ENCODE measurements at places on chromosomes 7 and 10.

GRCh38 chr7:73702226-73702625, 17.2 kb downstream of the STX1A start:
- no peak for DNase-seq

DNA sequence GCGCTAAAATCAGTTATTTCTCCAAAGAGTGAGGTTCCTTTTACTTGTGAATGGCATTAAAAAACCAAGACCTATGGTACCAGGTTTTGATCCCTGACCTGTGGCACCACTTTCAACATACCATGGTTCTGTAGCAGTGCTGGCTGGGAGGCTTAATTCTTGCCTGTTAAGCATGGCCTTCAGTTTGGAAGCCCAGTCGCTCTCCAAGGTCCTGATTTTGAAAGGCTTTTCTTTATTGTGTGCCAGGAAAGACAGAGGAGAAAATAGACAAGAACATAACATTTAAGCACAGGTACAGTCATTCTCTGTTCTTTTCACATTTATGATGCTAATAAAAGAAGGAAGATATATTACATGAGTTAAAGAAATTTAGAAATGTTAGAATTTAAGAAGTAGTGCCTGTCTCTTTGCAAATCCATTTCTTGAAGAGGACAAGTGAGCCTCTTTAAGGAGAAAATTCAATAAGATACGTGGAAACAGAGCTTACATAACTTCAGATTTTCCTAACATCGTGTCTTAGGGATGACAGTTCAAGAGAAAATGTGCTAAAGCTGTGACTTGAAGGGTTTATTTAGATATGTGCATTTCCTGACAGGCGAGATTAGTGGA, 357.6 kb downstream of the DPP6 start:
- DNase-seq, result no peak

GRCh38 chr10:80894311-80894791, 356.6 kb downstream of the SH2D4B start:
- no peak for DNase-seq

DNA sequence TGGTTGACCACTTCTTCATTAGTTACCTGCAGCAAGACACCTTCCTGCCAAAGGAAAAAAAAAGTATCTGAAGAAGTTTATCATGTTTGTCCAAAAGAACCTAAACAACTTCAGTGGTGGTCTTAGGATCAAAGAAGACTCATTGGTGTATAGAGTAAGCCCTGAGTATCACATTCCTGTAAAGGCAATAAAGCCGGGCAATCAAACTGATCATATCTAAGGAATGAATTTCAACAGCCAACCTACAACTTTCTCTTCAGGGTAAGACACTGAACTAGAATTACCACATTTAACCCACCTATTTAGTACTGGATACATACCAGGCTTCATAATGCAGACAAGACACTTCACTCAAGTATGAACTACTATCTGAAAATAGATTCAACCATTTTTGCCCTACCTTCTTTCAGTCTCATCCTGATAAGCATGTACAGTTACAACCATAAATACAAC, 10.1 kb downstream of the HNRNPA2B1 start:
- DNase-seq, result no peak

DNA sequence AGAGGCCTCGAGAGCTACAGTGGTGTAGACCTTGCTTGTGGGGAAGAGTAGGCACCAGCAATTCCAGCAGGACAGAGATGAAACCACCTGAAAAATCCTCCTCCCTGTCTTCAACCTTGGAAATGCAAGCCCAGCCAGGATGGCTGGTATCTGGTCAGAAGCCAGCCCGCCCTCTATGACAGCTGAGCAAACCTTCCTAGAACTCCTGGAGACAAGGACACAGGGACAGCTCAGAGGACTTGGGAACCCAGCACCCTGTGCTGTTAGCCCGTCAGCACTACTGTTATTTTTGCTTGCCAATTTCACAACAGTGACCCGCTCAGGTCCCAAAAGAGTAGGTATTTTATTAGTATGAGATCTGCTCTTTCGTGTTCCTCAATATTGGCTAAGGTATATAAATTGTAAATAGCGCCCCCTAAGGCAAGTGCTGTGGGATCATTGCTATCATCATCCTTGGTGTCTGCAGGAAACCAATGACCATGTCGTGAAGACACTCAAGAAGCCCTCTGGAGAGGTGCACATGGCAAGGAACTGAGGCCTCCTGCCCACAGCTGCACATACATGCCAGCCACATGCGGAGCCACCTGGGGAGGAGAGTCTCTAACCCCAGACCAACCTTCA, 156.5 kb upstream of the CHST15 start:
- DNase-seq, result peak; percentile 47

GRCh38 chr7:16061630-16062029, 359.7 kb downstream of the CRPPA start:
- no peak for DNase-seq
